ENCODE measurements at places on chromosomes 4 and X.

DNA sequence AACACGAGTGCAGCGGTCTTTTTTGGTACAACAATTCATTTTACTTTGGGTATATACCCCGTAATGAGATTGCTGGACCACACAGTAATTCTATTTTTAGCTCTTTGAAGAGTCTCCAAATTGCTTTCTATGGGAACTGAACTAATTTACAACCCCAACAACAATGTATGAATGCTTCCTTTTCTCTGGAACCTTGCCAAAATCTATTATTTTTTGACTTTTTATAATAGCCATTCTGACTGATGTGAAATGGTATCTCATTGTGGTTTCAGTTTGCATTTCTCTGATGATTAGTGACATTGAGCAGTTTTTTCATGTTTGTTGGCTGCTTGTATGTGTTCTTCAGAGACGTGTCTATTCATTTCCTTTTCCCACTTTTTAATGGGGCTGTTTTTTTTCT lies 240.8 kb downstream of the STK32B start:
- no peak for DNase-seq

GRCh38 chrX:118062048-118062789 lies 54.4 kb downstream of the KLHL13 start:
- DNase-seq = no peak

GRCh38 chr4:55338486-55338885 lies 7.6 kb upstream of the SRD5A3 start:
- no peak for DNase-seq

- no peak for DNase-seq
Observed at GRCh38 chrX:28126886-28127285, 145.6 kb upstream of the DCAF8L1 start.

GRCh38 chr4:185086053-185086452 lies 57.0 kb upstream of the SLC25A4 start:
- no peak for DNase-seq

DNA sequence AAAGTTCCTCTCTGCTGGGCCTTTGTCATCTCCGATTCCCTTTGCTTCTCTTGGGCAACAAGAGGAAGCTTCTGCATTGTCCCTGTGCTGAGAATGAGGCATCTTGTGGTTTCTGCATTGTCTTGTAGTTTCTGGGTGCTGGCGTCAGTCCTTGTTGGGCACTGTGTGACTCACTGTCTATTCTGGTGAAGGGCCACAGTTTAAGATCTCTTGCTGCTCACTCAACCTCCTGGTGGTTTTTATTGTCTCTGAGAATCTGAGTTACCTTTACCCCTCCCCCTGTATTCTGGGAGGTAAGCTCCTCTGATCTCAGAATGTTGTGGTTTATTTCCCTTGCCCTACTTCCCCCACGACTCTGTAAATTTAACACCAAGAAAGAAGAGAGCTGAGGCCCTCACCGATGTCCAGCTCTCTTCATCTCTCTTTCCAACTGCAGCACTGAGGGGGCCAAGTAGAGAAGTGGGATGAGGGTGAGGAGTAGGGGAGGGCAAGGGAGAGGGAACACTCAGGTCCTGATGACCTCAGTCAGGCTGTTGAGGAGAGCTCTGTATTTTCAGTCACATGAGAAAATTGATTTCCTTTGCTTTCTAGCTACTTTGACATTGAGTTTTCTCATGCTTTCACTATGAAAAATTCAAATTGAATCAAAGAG lies 441.6 kb upstream of the PITX2 start:
- DNase-seq = no peak

- no peak for DNase-seq
Observed at GRCh38 chrX:10620121-10620699, at the start of gene MID1. TSS of gene MID1 (minus strand) at chrX:10620585. CDS start at chrX:10567547, 53,038 bp downstream.

- no peak for DNase-seq
Observed at GRCh38 chr4:101136373-101137370, 210.7 kb downstream of the PPP3CA start.

DNA sequence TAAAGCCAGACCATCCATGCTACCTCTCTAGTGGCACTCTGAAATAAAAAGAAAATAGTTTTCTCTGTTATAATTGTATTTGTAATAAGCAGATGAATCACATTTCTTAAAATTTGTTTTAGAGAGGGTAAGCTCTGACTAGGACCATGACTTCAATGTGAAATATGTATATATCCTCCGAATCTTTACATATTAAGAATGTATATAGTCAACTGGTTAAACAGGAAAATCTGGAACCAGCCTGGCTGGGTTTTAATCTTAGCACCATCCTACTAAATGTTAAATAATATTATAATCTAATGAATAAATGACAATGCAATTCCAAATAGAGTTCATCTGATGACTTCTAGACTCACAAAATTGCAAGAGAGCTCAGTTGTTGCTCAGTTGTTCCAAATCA lies 1.5 kb downstream of the FGB start:
- DNase-seq = no peak

- DNase-seq = peak; percentile 45
Observed at GRCh38 chr4:38860788-38861424, 4.3 kb upstream of the TLR6 start.

DNA sequence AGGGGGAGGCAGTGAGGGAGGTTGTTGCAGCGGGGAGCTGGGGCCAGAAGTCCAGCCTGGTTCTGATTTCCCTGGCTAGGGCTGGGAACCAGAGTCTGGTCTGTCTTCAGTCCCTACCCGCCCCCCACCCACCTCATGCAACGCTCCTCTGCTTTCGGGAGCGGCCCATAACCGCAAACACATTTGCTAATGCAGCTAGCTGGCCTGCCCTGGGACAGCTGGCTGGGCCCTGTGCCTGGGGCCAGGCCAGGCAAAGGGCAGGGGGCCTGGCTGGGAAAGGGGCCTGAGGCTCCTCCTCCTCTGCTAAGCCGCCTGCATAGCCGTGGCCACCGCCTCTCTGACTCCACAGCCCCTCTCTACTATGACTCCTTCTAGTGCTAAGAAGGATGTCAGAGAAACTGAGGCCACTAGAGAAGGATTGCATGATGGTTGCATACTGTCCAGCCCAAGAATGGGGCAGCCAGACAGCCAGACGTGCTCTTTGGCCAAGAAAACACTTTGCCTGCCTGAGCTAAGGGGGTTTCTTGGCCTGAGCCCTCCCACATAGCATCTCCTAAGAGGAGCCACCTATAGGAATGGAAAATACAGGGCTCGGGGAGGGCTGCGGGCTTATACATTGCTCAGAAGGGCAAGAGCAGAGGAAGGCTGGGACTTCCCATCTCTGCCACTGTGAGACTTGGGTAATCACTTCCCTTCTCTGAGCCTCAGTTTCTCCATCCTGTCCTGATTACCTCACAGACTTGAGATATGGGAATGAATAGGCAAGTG lies 76.9 kb downstream of the PJA1 start:
- DNase-seq = no peak

GRCh38 chr4:79551555-79551954 lies 143.5 kb upstream of the GK2 start:
- DNase-seq = no peak

GRCh38 chr4:155187989-155188388 lies 20.4 kb upstream of the NPY2R start:
- no peak for DNase-seq

GRCh38 chr4:1987721-1988326 lies 20.9 kb downstream of the NELFA start:
- no peak for DNase-seq

DNA sequence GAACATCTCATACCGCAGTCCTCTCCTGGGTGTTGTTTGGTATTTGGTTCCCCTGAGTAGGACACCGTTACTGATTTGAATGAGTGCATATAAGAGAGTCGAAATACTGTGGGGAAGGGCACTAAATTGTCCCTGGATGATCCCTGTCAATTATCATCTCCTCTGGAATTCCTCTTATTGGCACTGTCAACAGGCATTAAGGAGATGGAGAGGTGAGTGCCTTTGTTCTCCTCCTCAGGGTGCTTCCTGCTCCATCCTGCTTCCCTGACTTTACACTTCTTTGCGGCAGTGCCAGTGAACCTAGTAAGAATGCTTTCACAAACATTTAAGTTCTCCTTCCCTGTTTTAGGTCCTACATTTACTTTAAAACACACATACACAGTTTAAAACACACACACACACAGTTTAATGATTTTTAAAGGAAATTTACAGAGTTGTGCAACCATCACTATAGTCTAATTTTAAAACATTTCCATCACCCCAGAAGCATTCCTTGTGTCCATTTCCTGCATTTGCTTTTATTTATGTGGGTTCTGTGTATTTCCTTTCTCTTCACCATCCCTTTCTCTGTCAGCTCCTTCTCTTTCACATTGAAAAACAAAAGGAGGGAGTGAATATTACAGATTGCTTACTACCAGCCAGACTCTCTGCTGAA lies 20.9 kb upstream of the ZRSR2 start:
- DNase-seq = no peak

- DNase-seq = no peak
Observed at GRCh38 chrX:69109706-69110105, 55.5 kb downstream of the PJA1 start.

DNA sequence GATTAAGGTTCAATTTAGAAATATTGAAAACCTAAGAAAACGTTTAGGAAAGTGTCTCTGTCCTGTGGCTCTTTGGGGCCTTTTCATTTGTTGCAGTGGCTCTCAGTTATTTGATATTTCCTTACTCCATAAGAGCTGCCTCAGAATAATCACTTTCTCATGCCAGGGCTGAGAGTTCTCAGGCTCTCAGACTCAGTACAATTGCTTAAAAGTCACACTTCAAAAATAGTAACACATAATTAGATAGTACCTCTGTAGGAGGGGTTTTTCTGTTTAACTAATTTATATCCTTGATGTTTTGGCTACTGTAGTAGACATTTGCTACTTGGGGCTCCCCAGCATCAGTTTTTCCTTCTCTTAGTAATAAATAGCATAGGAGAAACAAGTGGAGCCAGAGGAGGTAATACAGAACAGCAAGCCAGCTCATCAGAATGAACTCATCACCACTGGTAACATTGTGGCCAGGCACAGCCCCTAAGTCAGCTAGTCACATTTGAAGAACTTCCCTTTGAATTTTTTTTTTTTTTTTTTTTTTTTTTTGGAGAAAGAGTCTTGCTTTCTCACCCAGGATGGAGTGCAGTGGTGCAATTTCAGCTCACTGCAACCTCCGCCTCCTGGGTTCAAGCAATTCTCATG lies 8.0 kb upstream of the HNRNPD start:
- no peak for DNase-seq

GRCh38 chr4:113106108-113106507 lies 56.7 kb downstream of the ANK2 start:
- no peak for DNase-seq

GRCh38 chrX:45623266-45623665 lies 422.6 kb upstream of the DIPK2B start:
- no peak for DNase-seq

- DNase-seq = no peak
Observed at GRCh38 chr4:74466242-74466641, 21.3 kb downstream of the AREG start.

DNA sequence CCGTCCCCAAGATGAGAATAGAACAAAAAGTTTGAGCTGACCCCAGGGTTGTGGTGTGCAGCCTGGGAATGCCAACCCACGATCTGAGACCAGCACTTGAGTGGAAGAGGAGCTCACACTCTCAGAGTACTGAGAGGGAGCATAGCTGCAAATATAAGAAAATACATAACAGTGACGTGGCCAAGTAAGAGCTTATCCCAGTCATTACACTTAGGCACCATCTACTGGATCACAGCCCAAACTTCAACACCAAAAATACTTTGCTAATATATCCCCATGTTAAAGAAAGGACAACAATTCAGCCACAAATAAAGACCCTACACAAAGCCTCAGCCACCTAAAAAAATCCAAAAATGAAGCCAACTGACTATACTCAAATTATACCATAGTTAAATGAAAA lies 33.3 kb upstream of the CXCL6 start:
- DNase-seq = no peak

DNA sequence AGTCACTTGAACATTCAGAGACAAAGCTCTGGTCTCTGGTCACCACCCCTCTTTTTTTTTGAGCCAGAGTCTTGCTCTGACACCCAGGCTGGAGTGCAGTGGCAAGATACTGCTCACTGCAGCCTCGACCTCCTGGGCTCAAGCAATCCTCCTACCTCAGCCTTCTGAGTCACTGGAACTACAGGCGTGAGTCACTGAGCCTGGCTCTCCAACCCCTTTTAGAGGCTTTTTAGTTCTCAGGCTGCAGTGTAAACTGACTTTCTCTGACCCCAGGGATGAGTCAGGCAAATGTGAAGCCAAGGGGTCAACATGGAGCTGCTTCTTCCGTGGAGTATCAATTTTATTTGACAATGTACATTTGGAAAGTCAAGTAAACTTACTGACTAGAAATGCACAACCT lies 229.2 kb downstream of the PTTG2 start:
- no peak for DNase-seq

DNA sequence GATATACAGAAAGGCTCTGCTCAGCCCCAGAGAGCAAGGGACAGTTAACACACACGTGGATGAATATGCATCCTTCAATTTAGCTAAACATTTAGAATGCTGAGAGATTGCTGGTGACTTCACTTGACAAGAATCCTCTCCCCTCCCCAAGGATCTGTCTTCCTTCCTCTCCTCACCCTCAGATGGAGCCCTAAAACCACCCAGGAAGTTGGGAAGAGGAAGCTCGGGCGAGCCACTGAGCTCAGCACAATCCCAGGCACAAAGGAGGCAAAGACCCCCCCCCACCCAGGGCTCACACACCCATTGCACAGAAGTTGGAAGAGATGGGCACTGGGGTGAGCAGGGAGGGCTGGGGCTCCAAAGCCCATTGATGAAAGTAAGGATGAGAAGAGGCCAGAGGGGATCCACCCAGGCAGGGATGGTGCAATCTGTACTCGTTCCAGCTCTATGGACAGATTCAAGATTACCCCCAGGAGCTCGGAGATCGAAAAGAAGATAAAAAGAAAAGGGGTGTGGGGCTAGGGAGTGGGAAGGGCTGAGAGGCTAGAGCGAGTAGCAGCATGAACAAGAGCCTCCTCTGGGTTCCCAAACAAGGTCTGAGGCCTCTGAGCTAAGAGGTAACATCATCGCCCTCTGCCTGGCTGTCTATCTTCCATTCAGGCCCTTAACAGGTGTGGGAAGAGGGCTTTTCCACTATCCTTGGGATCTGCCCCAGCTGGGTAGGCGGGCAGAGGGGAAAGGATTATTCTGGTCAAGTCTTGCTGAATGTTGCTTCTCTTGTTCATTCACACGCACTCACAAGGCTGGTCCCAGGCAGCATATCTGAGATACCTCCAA lies 1.2 kb downstream of the TFE3 start:
- DNase-seq = no peak

DNA sequence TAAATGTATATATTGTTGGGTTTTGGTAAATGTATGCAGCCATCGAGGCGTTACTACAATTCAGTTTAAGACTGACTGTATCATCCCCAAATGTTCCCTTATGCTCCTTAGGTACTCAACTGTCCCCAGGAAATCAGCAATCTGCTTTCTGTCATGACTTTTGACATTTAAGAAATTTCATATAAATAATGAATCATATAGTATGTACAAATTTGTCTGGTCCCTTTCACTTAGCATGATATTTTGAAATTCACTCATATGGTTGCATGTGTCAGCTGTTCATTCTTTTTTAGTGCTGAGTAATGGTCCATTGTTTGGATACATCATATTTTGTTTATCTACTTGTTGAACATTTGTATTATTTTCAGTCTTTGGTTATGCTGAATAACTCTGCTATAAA lies 218.8 kb downstream of the C4orf33 start:
- no peak for DNase-seq
